ENCODE measurements at places on chromosomes 5 and 9.

DNA sequence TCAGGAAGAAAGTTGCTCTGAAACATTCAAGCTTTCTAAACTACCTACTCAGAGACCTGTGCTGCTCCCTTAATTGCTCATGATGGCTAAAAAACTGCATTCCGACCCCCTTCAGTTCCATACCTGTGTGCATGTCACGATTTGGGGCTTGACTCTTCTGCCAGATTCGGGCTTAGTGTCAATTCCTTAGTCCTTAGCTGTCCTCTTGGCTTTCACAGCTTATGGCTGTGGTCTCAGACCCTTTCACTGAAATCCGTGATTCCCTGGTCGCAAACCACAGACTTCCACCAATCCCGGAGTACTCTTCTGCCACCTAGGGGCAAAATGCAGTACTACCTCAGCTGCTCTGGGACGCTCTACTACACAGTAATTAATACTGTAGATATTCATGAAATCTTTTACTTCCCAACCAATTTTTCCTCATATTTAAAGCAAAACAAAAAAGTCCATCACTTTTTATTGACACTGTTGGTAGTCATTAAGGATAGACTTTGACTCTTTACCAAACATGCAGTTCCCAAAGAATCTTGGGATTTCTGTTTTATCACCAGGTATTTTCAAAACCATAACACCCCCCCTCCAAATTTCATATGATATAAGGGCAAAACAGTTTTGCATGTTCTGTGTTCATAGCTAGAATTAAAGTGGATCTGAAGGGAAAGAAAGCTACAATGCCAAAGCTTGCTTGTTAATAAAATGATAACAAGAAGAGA lies 617.4 kb downstream of the SLCO4C1 start:
- peak; percentile 1 for DNase-seq

DNA sequence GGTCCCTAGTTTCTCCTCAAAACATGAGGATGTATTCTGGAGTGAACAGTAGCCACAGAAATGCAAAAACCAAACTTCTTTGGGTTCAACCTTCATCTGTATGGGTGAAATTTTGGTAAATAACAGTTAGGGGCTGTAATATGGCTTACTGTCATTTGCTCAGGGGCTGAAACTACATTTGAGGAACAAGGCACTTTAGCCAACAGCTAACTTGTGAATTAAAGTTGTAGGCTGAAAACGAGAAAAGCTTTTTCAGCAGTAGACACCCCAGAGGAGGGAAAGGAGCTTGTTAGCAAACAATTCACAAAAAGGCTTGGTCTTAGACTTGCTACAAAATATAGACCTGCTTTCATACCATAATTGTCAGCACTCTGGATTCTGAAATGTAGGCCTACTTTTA lies 6.6 kb downstream of the TMEM171 start:
- no peak for DNase-seq

- peak; percentile 54 for DNase-seq
Measured at GRCh38 chr5:139746691-139747582, 48.7 kb upstream of the PSD2 start.

DNA sequence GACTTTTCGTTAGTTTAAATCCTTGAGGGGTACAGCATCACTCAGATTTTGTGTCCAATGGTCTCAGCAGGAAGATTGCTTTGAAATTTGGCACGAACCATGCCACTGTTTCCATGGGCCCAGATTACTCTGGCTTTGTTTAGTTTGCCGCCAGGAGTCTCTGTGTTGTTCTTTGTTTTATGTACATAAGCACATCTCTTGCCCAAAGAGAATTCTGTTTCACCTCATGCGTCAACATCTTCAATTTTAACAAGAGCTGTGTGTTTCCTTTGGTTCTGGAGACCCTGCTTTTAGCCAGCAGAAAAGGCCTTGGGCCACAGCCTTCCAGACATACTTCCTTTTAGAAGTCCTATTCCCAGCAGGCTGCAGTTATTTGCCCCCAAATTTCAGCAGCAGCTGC lies 62.4 kb downstream of the TNPO1 start:
- DNase-seq, result no peak

DNA sequence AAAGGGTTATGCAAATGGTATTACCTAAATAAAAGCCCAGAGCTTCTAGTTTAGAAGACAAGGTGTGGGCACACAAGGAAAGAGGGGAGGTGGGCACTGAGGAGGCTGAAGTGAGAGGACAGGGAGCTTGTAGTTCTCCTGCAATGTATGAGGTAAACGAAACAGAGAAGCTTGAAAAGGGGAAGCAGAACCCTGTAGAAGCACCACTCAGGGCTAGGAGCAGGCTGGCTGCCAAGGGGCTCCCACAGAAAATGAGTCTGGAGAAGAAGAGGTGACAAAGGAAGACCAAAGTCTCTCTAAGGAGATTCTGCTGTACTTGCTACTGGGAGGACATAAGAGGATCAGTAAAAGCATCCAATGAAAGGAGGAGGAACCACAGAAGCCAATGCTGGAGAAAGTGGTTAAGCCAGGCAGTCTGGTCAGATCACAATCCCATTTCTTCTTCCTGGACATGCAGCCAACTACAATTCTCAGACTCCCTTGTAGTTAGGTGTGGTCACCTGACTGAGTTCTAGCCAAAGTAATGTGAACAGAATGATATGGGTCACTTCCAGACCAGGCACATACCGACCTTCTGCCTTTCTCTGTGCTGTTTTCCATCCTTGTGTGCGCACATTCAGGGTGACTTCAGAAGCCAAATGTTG lies 174.5 kb upstream of the MAP3K1 start:
- DNase-seq, result no peak

- no peak for DNase-seq
Measured at GRCh38 chr5:161167016-161167767, 315.2 kb upstream of the ATP10B start.

GRCh38 chr5:5883562-5883961 lies 461.1 kb downstream of the ICE1 start:
- no peak for DNase-seq

GRCh38 chr5:23400951-23401350 lies 106.5 kb upstream of the PRDM9 start:
- DNase-seq, result no peak

DNA sequence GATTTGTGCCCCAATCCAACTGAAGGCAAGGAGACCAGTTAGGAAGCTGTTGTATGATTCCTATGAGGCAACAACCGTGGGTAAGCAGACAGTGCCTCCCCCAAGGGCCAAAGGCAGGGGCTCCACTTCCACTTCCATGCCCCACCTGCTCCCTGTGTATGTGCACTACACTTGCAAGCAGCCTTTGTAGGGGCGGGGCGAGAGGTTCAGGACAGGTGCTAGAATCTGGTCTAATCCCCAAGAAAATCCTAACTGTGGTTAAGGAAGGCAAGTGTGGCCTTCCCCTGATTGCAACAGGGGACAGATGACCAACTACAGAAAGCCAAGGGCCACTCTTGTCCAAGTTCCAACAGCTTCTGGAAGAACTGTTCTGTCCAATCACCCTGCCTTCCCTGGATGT lies 41.7 kb downstream of the B4GALT1 start:
- DNase-seq, result no peak
